ENCODE measurements at places on chromosomes 13 and 19. TPM values are rescaled to one million over a fixed set of nuclear protein-coding genes. Genes with fewer than 3 reads are reported as not detected.

GRCh38 chr13:103772576-103772975 is 706.4 kb upstream of the SLC10A2 start:
- DNase-seq: no peak

DNA sequence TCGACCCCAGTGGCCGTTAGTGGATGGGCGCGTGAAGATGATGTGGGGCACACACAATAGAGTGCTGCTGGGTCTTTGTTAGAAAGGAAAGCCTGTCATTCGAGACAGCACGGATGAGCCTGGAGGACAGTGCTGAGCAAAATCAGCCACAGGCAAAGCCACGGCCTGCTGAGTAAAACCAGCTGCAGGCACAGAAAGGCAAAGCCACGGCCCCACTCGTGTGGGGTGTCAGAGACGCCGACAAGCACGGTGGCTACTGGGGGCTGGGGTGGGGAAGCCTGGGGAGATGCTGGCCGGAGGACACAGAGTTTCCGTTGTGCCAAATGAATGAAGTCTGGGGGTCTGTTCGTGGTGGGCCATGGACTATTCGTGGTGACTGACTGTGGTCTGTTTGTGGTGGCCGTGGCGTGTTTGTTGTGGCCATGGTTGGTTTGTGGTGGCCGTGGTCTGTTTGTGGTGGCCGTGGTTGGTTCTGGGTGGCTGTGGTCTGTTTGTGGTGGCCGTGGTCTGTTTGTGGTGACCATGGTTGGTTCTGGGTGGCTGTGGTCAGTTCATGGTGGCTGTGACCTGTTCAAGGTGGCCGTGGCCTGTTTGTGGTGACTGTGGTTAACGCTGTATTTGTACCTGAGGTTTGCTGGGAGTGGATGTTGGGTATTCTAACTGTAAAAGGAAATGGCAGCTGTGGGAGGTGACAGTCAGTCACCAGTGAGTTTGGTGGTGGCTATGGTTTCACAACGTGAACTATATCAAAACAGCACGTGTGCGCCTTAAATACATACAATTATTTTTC is 36.3 kb downstream of the MCF2L start:
- DNase-seq: no peak

GRCh38 chr13:58804832-58805231 is 1173.3 kb downstream of the PCDH17 start:
- no peak for DNase-seq

GRCh38 chr19:6278740-6279619 is 795 bp downstream of the MLLT1 start:
- no peak for DNase-seq

DNA sequence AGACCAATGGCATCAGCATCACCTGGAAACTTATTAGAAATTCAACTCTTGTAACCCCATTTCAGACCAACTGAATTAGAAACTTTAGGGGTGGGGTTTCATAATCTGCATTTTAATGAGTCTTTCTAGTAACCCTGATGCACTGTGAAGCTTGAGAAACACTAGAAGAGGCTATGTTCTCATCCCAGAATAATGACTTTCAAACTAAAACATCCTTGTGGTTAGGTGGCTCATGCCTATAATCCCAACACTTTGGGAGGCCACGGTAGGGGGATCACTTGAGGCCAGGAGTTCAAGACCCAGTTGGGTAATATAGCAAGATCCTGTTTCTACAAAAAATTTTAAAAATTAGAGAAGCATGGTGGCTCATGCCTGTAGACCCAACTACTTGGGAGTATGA is 402.4 kb downstream of the DLEU7 start:
- DNase-seq: no peak

DNA sequence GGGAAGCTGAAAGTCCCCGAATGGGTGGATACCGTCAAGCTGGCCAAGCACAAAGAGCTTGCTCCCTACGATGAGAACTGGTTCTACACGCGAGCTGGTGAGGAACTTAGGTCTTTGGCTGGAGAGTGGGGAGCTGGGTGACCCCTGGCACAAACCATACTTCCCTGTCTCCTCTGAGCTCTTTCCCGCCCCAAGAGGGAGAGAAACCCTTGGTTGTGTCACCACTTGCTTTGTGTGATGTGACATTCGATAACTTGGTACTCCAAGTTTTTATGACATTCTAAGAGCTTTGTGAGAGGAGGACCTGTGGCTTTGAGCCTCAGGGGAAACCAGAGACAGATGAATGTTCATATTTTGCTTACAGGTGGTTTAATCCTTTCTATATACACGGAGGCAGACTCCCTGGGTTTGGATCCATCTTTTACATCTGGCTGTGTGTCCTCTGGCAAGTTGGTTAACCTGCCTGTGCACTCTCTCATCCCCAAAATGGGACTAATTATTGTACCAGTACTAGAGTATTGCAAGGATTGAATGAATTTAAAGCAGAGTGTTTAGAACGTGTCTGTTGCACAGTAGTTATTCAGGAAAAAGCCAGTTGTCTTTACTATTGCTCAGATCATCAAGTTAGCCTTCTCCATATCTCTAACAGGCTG is 1.2 kb downstream of the RPS19 start:
- no peak for DNase-seq

DNA sequence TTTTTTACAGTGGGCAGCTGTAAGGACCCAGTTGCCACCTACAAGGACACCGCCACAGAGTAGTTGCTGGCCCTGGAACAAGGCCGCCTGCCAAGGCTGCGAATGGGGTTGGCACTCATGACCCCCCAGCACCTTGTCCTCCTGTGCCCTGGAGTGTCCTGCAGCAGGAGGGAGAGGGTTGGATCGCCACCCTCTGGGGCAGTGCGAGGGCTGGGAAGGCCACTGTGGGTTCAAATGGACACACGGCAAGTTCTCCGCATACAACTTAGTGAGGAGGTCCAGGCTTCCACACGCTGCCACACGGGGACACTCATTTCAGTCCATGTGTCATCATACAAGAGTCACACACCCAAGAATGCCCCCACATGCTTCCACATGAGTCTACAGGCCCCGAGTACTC is 978 bp downstream of the KLK8 start:
- no peak for DNase-seq

DNA sequence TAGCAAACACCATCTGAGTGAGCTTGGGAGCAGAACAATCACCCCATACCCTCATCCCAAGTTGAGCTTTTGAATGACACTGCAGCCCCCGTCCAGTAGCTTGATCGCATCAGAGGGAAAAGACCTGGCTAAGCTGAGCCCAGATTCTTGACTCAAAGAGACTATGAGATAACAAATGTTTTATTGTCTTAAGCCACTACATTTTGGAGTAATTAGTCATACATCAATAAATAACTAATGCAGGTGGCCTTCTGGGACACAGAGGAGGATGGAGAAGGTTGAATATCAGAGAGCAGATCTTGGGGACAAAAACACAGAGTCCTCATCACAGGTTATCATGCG is 24.6 kb upstream of the IGSF23 start:
- no peak for DNase-seq

DNA sequence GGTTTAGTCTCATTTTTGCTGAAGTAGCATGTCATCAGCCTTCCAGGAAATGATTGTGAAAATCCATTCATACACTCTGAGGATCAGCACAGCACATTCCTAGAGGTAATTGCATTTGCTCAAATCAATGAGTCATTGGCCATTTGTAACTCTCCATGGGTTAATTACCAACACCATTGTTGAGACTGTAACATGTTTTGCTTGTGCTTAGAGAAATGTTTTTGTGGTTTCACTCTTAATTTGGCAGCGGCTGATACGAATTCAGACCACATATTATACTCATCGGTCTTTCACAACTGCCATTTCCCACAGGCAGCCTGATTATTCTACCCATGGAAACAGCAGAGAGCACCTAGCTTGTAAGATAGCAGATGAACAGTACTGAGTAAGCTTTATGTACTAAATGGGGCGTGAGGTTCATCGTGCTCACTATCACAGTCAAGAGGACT is 110.3 kb downstream of the NHLRC3 start:
- no peak for DNase-seq

DNA sequence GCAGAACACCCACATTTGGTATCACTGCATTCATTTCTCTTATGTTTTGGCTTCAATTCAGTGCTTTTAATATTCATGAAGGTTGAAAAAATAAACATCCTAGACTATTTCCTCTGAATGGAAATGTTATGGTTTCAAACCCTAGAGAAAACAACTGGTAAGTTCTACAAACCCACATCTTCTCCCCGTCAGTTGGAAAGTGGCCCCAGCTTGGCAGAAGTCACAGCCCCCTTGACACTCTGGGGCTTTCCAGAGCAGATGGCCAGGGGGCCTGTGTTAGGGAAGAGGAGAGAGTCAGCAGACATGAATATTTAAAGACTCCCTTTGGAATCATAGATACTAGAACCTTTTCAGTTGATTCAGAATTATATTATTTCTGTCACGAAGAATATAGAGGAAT is 123.9 kb downstream of the SHISA2 start:
- DNase-seq: no peak

- DNase-seq: no peak
Observed at GRCh38 chr19:5563008-5563431, 4.7 kb downstream of the TINCR start.

DNA sequence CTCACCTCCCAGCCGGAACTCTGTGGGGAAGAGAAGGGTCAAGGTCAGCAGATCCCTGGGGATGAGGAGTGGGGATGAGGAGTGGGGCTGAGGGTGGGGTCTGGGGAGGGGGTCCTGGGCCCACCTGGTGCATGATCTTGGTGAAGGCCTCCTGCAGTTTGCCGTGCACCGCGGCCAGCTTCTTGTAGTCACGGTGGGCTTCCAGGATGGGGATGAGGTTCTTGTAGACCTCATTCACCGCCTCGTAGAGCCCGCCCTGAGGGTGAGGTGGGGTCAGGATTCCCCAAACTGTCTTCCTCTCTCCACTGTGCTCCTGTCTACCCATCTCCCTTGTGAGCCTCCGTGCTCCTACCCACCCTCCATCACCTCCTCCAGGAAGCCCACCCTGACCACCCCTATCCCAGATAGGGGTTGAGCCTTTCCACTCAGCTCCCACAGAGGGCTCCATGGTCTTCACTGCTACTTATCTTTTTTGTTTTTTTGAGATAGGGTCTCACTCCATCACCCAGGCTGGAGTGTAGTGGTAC is 6.8 kb upstream of the KANK2 start:
- no peak for DNase-seq

GRCh38 chr19:58346961-58347929 is 6.0 kb downstream of the A1BG start:
- DNase-seq: no peak

DNA sequence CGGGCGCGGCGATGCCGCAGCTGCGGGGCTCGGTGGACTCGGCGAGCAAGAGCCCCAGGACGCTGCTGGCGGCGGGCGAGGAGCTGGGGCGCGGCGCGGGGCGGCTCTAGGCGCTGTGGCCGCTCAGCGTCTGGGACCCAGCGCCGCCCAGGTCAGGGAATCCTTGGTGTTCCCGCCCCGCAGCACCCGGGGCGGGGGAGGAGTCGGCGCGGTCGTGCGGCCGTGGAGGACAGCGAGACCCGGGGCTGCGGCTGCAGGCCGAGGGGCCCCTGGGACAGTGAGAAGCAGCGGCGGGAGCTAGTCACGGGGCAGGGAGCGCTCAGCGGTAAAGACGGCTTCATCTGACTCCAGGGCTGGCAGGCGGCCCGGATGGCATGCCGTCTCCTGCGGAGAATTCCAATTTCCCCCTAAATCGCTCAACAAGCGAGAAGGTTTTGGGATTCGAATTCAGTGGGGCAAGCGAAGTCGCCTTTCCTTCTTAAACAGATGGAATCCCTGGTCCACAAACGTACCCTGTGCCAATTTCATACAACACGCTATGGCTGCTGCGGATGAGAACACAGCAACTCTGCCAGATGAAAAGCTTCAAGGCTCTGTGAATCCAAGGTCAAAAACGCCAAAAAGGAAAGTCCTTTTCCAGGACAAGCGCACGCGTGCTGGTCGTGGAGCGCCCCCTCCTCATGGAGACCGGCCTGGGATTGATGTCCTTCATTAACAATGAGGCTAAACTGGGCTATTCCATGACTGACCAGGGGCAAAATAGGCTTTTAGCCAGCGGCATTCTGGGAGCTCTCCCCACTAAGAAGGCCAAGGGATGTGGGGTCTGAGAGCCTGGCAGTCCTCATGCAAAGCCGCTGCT is 4.2 kb upstream of the ZSCAN4 start:
- no peak for DNase-seq

DNA sequence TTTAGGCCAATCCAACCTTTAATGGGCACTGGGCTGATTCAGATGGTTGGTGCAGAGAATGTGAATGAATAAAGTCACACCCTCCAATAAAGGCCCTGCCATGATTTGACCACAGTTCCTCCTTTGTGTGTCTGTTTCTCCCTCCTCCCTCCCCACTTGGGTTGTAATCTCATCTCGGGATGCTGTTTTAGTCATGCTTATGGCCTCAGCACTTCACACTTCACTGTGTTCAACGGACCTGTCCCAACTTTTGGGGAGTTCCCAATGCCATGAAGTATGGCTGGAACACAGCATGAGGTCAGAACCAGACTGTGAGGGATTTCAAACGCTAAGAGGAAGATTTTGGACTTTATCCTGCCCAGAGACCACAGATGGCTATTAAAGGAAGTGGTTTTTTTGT is 5.6 kb upstream of the RAB8A start:
- DNase-seq: no peak

DNA sequence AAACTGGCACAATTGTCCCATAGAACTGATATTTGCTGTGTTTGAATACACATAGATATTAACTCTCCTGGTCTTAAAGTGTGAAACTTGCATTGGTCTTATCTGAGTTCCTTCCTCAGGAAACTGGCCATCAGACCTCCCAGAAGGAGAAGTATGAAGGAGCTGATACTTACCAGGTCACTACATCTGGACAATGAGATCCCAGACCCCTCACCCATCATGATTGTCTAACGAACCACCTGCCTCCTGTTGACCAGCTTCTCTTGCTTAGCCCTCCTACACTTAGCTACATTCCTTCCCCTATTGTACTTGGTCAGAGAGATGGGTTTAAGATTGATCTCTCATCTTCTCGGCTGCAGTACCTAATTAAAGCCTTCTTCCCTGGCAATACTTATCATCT is 413.3 kb downstream of the KCTD12 start:
- no peak for DNase-seq

The KIR2DL3 gene
- total RNA-seq: not detected

The MIR17HG gene
- total RNA-seq: 2.5 TPM

The GCDH gene
- 52.5 TPM for total RNA-seq

The SIGLEC8 gene
- total RNA-seq: 0.86 TPM

The TEX26 gene
- total RNA-seq: not detected

The ZNF135 gene
- 8.0 TPM for total RNA-seq

The EDNRB gene
- total RNA-seq: 56.4 TPM

The PSG6 gene
- total RNA-seq: not detected

Measured in esophagus muscularis mucosa (tissue), 4 donors.